ENCODE measurements at places on chromosomes 12 and 14.
A peak's percentile ranks its signal among the peaks of the same experiment; 100 is the strongest.

GRCh38 chr14:61754627-61755381, 7.4 kb upstream of the SNAPC1 start:
- DNase-seq: peak; percentile 67

DNA sequence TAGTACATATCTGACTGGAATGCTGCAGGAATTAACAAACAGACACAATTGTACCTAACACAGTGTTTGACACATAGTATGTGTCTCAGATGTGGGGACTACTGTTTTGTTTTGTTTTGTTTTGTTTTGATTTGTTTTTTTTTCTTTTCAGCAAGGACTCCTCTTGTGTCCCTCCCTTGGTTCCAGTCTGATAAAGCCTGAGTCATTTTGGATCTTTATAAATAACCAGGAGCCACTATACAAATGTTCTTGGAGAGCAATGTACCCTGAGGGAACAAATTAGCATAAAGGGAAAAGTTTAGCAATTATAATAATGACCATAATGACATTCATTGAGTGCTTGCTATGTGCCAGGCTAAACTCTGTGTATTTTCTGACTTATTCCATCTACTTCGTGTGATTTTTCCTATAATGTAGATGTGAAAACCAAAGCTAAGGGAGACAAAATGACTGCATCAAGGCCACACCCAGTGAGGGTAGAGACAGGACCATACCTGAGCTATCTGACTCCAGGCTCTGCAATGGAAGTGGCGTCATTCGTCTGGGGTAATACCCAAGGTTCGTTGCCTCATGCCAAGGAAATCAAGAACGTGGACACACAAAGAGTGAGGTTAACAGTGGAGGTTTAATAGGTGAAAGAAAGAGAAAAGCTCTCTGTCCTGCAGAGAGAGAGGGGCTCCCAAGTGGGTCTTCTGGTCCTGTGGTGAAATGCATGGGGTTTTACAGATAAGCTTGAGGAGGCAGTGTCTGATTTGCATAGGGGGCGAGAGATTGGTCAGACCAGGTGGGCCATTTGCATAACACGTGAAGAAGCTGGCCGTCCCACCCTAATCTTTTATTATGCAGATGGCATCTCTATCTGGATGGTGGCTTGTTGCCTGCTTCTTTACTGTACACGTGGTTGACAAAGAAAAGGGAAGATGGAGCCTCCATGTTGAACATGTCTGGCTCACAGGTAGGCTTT, 285.5 kb upstream of the SFSWAP start:
- DNase-seq: no peak

GRCh38 chr12:108182096-108182495, 53.0 kb downstream of the WSCD2 start:
- no peak for DNase-seq

- DNase-seq: peak; percentile 62
Observed at GRCh38 chr12:98725476-98726247, 80.6 kb downstream of the APAF1 start.

- peak; percentile 68 for DNase-seq
Observed at GRCh38 chr14:42002141-42002540, 395.5 kb downstream of the LRFN5 start.

GRCh38 chr12:11731042-11731357, 81.5 kb downstream of the ETV6 start:
- no peak for DNase-seq

- peak; percentile 52 for DNase-seq
Observed at GRCh38 chr14:38410442-38410841, 154.5 kb upstream of the CLEC14A start.

DNA sequence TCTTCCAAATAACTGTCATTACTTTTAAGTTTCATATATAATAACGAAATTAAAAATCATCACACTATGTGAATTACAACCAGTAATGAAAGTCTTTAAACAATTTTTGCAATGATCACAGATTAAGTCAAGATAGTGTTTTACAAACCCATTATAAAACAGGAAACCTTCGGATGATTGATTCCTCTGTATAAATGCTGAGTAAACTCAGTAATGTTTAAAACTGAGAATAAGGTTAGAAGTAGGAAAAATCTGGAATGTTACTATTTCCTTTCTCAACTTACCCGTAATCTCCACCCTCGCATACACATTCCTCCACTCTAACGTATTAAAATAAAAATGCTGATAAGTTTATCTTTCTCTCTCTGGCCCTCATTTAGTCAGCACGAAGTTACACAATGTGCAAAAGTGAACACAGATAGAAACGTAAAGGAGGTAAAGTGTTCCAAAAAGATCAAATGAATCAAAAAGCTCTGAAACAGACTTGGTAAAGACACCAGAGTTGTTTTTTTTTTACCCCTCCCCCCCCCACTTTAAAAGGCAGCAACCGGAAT, 1.6 kb downstream of the ZFC3H1 start:
- peak; percentile 59 for DNase-seq

DNA sequence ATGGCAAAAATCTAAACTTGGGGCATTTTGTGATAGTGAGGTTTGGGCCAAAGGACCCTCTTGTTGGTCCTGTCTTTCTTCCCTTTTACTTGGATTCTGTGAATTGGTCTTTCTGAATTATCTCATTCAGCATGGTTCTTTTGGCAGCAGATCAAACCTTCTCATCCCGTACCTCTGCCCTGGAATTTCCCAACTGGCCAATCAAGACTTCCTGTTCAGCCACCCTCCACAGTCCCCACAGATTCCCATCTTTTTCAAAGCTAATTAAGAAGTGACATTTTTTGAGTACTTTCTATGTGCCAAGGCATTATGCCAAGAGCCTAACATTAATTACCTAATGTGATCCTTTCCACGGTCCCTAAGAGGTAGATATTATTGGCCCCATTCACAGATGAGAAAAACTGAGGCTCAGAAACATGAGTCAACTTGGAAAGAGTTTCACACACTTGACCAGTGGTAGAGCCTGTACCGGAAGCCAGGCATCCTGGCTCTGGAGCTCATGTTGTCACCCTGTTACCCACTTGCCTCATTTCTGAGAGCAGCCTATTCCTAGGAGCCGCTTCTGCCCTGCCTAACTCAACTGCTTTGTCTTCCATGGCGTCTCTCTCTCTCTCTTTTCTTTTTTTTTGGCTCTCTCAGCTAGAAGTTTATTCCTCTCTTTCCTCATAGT, 135.9 kb downstream of the C12orf75 start:
- no peak for DNase-seq

GRCh38 chr14:57748279-57748678, 117.6 kb downstream of the SLC35F4 start:
- DNase-seq: no peak

- DNase-seq: no peak
Observed at GRCh38 chr12:95538656-95539055, 12.6 kb downstream of the USP44 start.

DNA sequence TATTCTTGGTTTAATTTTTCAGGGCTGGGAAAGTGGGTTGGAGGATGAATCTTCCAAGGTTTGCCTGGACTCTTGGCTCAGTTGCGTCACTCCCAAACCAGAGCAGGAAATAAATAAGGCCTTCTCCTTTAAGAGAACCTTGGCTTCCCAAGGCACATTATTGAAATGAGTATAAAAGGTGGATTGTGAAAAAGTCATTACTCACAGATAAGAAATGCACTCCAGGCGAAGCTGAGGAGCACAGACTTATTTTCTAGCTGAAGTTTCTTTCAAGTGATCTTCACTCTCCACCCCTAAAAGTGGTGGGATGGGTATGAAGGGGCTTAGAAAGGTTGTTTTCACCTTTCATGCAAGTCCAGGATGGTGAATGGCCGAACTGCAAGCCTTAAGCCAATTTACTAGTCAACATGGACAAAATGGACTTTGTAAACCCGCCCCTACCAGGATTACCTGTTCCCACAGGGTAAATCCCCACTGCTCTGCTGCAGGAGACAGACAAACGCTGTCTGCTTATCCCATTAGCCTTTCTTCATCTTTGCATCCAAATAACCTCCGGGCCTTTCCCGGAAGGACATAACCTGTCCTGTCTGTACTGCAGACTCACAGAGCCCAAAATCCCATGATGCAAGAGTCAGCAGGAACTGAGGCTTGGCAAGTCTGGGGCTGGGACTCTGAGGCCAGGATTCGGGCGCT, 207.6 kb downstream of the BCL11B start:
- no peak for DNase-seq

DNA sequence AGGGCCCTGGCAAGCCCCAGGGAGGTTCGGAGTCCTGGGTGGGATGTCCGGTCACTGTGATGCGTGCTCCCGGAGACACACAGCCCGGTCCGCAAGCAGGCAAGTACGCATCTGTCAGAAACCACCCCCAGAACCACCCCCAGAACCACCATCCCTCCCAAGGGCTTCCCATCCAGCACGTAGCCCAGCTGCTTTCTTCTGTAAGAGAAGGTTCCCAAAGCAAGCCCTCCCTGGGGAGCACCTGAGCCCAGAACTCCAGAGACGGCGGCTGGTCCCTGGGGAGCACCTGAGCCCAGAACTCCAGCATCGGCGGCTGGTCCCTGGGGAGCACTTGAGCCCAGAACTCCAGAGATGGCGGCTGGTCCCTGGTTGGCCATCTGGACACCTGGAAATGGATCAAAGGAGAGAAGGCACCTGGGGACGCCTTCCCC, 2.6 kb upstream of the FBRSL1 start:
- no peak for DNase-seq

DNA sequence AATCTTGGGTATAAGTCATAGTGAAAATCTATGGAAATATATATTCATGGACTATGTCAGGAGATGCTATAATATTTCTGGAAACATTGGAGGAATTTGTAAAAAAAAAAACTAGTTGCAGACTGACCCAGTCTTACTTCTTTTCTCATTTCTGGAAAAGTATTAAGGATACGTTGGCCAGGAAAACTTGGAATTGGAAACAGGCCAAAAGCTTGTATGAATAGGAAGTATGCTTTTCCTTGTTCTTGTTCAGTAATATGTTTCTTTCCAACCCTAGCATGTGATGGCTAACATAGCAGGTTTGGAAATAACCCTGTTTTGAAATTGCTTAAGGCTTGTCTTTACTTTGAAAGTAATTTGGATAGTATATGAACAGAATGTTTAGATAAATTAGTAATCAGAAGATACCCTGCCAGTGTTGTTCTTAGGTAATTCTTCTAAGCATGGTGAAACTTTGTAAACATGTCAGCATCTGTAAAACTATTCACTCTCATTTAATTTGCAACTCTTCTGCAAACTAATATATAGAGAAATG, 316.2 kb downstream of the NPAS3 start:
- DNase-seq: peak; percentile 3

- DNase-seq: no peak
Observed at GRCh38 chr12:131675126-131676080, 35.5 kb upstream of the SFSWAP start.

GRCh38 chr12:68788554-68789143, 19.3 kb upstream of the MDM2 start:
- no peak for DNase-seq

GRCh38 chr12:93645702-93646101, 31.5 kb upstream of the CRADD start:
- DNase-seq: peak; percentile 43

DNA sequence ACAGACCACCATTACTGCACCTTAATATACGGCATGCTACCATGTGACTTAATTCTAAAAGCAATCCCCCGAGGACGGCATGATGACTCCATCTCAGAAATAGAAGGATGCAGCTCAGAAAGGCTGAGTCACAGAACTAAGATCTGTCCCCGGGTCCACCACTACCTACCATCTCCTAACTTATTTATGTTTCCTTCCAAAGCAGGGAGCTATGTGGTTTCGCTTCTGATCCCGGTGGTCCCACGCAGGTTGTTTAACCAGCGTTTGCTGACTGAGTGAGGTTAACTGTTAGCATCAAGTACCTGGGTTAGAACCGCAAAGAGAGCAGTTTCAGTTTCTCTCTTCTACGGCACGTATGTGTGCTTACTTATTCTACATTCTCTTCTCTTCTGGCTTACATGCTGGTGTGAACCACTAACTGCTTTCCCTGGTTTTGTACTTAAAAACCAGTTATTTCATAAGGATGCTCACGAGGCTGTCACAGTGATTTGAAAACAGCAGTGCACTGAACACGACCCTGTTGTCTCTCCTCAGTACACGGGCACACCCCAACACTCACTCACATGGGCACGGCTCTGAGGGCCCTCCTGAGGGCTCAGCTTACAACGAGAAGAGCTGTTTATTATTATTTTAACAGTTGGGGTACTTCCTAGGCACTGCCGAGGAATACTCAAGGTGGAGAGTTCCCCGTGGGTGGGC, 66.7 kb downstream of the CCDC88C start:
- peak; percentile 46 for DNase-seq

DNA sequence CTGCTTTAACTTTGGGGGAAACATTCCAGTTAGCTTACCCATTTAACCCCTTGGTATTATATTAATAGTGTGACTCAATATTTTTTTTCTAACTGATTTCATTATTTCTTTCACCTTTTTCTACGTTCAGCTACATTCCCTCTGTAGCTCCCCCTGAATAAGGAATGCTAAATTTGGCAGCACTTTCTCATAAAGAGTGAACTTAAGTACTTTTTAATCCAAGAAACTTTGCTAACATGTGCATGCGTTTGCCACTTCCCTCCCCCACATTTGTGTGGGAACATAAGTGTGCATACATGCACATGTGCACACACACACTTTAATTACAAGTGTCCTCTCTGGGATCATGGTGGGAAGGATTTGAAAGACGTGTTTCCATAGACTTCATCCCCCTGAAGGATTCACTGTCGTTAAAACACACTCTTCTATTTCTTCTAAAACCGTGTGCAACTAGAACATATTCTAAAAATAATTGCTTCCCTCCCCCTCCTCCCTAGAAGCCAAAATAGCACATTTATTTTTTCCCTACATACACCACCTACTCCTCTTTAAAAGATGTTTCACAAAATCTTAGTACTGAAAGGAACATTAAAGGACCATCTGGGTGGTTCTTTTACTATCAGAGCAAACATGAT, 142.6 kb downstream of the PPM1H start:
- DNase-seq: peak; percentile 27

- peak; percentile 89 for DNase-seq
Observed at GRCh38 chr12:124411281-124411878, 116.5 kb downstream of the RFLNA start.

DNA sequence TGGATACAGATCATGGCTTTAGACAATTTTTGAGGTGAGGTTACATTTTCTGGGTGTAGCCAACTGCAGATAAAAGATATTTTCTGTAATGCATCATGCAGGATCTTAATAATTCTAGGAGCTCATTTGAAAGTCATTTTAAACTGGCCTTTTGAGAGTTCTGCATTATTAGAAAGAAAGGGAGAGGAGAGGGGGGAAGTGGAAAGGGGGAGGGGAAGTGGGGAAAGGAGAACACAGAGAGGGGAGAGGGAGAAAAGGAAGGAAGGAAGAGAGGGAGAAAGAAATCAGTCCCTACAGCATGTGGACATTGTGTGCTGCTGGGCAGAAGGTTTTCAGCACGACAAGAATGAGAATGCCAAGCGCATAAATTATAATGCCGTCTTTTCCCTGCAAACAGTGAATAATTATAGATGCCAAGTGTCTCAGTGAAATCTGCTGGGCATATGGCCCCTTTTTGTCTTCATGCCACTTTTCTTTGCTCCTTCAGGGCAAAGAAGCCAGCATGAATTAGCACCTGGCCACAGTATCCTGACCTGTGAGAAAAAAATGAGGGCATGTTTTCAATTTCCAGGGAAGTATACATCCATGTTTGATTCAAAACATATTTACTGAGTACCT, 22.7 kb upstream of the PPP2R5C start:
- DNase-seq: no peak
